Caco-2 (cell line): ENCODE measurements at places on chromosomes 1 and 21. TPM values are rescaled to one million over a fixed set of nuclear protein-coding genes. Genes with fewer than 3 reads are reported as not detected.

DNA sequence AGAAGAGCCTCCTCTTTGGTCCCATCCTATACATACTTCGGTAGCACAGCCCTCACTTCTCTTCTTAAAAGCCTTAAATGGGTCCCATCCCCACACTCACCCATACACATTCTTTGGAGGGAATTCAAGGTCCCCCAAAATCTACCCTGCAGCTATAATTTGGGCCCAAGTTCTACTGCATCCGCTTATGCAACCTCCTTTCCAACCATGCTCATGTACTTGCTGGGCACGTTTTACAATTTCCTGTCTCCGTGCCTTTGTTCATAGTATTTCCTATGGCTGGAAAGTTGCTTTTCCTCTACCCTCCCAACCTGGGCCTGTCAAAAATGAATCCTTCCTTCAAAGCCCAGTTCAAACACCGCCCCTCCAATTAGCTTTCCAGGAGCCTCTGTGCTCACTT, 99.7 kb downstream of the SLC45A1 start:
- H3K4me1 ChIP-seq, result peaks cover 39% of the 10 kb centered on the region
- no peaks in the 10 kb centered on the region for H3K27me3 ChIP-seq
- H3K36me3 ChIP-seq, result no peaks in the 10 kb centered on the region; the same call in none of the 2 replicates
- no peak for DNase-seq

DNA sequence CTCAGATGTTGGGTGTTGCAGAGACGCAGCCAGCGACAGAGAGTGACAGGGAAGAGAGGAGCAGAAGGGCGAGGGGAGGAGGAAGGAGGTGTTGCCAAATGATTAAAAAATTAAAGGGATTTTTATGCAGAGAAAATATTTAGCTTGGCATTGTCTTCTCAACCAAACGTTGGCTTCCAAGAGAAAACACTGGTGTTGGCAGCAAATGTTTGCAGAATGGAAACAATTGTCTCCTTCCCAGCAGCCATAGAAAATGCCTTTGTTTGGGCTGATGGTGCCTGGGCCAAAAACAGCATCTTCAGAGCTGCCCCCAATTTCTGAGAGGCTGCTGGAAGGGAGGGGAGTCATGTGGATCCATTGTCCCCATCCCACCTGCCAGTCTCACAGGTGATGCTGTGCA, 29.7 kb upstream of the GRIK3 start:
- no peak for DNase-seq
- no peak overlapping the region for H3K27ac ChIP-seq
- no peaks in the 10 kb centered on the region for H3K4me1 ChIP-seq
- H3K4me3 ChIP-seq, result no peak overlapping the region
- no peaks in the 10 kb centered on the region; the same call in 1 of the 2 replicates for H3K27me3 ChIP-seq
- H3K36me3 ChIP-seq, result no peaks in the 10 kb centered on the region

Gene FAM151A
- total RNA-seq, result 21.4 and 22.3 TPM in 2 replicates

GRCh38 chr1:215188302-215188950, 105.9 kb downstream of the KCNK2 start:
- H3K27ac ChIP-seq, result no peak overlapping the region
- H3K36me3 ChIP-seq, result no peaks in the 10 kb centered on the region
- peaks cover 10% of the 10 kb centered on the region for H3K4me1 ChIP-seq
- H3K4me3 ChIP-seq, result no peak overlapping the region
- no peaks in the 10 kb centered on the region for H3K27me3 ChIP-seq

GRCh38 chr1:56092684-56093570, 486.4 kb downstream of the PLPP3 start:
- H3K27ac ChIP-seq, result no peak overlapping the region
- no peaks in the 10 kb centered on the region for H3K36me3 ChIP-seq
- no peak for DNase-seq
- H3K4me1 ChIP-seq, result no peaks in the 10 kb centered on the region
- H3K4me3 ChIP-seq, result no peak overlapping the region

Gene TNFRSF4
- not detected in 2 replicates for total RNA-seq

DNA sequence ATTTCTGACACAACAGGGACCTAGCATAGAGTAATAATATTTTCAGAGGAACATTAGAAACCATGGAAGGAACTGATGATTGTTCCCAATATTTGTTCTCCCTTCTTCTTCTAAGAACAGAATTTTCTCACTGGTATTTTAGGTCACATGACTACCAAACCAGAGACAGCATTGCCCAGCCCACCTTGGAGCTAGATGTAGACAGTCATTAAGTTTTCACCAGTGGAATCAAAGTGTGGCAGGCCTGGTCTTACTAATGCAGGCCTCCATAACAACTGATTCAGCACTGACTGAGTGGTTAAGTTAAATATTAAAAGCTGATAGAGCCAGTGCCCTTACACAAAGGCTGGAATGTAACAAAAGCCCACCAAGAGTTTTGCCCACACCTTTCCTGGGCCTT, 244.4 kb downstream of the ZNF648 start:
- no peak overlapping the region for H3K4me3 ChIP-seq
- H3K27ac ChIP-seq, result no peak overlapping the region
- no peak for DNase-seq
- no peaks in the 10 kb centered on the region for H3K27me3 ChIP-seq

DNA sequence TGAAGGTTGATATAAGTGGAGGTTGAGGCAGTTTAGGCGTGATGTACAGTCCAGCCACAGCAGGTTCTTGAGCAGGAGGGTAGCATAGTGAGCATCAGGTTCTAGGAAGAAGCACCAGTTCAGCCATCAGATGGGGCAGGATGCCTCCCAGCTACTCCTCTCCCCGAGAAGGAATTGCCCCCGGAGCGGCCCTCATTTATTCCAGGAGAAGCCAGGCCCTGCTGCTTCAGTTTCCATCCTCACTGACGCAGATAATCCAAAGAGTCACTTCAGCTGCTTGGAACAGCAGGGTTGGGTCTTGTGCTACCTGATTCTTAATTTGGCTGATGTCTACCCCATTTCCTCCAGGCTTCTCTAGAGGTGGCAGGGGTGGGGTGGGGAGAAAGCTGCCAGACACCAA, 54.7 kb downstream of the LACTBL1 start:
- H3K4me3 ChIP-seq, result no peak overlapping the region
- no peaks in the 10 kb centered on the region for H3K4me1 ChIP-seq
- no peak for DNase-seq
